ENCODE measurements at places on chromosomes 3 and 15.
A peak's percentile ranks its signal among the peaks of the same experiment; 100 is the strongest.

GRCh38 chr3:157294491-157294890 is 134.5 kb upstream of the CCNL1 start:
- DNase-seq: peak; percentile 56

DNA sequence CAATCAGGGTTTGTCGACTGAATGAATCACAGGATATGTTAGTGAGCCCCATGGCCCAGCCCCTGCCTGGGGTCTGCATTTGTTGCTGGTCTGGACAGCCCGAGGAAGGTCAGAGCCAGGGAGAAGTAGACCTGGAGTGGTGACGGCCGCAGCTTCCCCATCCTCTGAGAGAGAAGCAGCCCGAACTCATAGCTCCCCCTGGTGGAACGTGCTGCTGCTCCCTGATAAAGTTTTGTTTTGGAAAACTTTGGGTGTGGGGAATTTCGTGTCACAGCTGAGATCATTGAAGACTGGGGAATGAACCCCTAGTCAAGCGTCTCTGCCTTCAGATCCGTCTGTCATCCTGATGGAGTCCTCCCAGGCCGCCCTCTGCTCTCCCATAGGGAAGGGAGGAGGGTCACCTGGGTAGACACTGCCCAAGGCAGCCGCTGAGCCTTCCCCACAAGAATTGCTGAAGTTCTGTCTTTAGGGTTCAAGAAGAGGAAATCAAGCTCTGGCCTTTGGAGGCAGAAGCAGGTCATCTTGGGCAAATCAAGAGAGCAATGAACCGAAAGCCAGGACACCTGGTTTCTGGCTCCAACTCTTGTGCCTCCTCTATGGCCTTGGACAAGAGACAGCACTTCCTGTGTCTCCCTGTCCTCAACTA is 60.5 kb downstream of the GLDN start:
- peak; percentile 39 for DNase-seq

GRCh38 chr3:128786434-128787020 is 60.5 kb downstream of the RAB7A start:
- DNase-seq: peak; percentile 44

GRCh38 chr15:49382394-49382793 is 40.6 kb upstream of the FGF7 start:
- DNase-seq: no peak

DNA sequence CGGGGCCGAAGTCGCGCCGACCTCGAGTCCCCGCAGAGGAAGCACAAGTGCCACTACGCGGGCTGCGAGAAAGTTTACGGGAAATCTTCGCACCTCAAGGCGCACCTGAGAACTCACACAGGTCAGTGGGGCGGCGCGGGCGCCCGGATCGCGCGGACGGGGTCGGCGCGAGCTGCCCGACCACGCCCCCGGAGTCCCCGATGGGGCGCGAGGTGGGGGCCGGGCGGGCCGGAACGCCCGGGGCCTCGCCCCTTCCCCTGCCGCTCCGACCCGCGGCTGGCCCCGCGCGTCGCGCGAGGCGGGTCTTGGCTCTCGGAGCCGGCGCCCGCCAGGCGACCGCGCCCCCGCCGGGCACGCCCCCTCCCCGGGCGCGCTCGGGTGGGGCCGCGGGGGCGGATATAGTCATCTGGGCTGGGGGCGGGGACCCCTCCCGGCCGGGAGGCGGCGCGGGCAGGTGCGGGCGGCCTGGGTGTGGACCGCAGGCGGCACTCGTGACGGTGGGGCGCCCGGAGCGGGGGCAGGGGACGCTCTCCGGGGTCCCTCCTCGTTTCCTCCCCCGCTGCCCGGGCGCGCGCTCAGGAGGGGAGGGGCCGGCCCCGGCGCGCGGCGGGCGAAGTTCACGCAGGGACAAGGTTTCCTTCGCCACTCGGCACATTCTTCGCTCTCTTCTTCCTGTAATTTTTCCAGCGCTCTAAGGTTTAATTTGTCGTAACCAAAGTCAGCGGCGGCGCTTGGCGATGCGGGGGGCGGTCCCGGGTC is 1.2 kb downstream of the KLF13 start:
- peak; percentile 40 for DNase-seq

- no peak for DNase-seq
Measured at GRCh38 chr3:87575550-87575949, 299.2 kb upstream of the POU1F1 start.

GRCh38 chr3:62035402-62036057 is 337.8 kb downstream of the FEZF2 start:
- DNase-seq: no peak
